CD4-positive, alpha-beta T cell treated with Interleukin-6 at 100 ng/mL for 8 hours (primary cell): ENCODE measurements at places on chromosomes 1 and 21.

DNA sequence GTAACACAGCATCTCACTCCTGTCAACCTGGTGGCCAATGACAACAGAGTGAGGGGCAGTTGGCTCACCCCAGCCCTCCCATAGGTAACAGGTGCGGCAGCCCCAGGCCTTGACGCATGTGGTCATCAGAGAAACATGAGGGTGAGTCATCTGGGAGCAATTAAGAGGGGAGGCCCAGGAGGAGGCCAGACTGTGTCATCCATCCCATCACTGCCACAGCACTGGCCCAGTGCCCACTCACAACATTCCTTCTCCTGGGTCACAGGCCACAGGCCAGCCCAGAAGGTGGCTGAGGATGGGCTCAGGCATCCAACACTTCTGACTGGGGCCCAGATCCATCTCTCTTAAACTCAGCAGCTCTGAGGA, 17.1 kb downstream of the TEX35 start:
- no peak for DNase-seq

- DNase-seq = no peak
Measured at GRCh38 chr1:113675302-113675701, 84.0 kb downstream of the PHTF1 start.

GRCh38 chr1:34520111-34520510, 234.7 kb upstream of the GJB5 start:
- DNase-seq = no peak

DNA sequence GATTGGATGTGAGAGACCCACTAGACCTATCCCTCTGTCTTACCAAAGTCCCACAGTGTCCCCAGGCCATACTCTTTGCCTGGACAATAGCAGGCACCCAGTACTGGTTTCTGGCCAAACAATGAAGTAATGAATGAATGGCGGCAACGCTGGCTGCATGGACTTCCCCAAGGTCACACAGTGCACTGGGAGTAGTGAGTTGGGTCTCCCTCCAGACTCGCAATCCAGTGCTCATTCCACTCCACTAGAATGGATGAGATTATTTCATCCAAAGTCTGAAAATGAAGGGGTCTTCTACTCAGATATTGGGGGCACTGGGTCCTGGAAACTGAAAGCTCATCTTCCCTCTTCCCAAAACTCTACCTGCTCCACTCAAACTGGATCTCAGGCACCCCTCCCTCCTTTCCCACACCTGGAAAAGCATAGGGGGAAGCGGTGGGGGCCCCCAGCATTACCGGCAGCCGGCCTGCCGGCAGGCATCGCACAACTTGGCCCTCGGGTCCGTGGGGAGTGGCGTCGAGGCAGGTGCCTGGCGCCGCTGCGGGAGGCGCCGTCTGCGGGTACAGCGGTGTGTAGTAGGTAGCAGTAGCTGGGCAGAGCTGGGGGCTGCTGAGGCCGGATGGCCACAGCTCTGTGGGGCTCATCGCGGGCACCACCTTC, 816 bp downstream of the E2F2 start:
- DNase-seq = no peak

DNA sequence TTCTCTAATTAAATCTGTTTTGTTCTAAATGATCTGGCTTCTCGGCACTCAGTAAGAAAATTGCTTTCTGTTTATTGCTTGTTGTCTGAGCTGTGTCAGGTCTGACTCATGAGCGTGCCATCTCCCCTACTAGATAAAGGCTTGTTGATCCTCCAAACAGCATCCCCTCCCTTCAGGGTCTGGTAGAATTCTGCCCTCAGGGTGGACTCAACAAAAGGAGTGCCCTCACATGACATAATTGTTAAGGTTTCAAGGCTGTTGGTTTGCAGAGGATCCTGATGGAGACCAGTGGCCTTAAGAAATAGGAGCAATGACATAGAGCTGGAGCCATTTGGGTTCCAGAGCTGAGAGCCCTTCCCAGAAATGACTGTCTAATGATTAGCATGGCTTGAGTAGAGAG, 36.0 kb upstream of the ATP2B4 start:
- DNase-seq = no peak

- DNase-seq = no peak
Measured at GRCh38 chr1:173478094-173478674, 1.0 kb downstream of the PRDX6 start.

DNA sequence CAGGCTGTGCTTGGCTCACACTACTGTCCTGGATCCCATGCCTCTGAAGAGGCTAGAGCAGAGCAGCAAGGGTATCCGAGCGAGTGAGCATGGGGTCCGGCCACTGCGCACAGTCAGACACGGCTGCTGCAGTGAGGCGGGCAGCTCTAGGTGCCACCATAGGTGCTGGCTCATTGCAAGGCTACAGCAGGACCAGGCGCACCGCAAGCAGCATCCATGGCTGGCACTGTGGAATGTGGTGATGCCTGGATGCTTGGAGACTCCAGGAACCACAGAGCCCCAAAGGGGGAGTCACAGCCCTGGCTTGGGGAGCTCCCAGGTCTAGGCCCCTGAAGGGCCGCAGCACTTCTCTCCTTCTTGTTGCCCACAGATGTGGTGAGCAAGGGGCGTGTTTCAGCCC, 47.2 kb downstream of the ATP6V1G3 start:
- no peak for DNase-seq

DNA sequence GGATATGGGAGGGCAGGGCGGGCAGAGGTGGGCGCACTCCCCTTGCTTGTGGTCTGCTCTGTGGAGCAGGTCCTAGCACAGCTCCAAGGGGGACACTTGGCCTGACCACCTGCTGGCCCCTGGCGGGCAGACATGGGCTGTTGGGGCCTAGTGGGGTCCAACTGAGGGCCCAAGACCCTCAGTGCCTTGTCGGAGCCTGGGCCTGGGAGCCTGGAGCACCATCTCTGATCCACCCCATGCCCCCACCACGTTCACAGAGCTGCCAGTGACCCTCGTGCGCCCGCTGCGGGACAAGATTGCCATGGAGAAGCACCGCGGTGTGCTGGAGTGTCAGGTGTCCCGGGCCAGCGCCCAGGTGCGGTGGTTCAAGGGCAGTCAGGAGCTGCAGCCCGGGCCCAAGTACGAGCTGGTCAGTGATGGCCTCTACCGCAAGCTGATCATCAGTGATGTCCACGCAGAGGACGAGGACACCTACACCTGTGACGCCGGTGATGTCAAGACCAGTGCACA, 70.6 kb downstream of the OBSCN start:
- no peak for DNase-seq

- no peak for DNase-seq
Measured at GRCh38 chr1:63368131-63368530, 704 bp downstream of the ALG6 start.

DNA sequence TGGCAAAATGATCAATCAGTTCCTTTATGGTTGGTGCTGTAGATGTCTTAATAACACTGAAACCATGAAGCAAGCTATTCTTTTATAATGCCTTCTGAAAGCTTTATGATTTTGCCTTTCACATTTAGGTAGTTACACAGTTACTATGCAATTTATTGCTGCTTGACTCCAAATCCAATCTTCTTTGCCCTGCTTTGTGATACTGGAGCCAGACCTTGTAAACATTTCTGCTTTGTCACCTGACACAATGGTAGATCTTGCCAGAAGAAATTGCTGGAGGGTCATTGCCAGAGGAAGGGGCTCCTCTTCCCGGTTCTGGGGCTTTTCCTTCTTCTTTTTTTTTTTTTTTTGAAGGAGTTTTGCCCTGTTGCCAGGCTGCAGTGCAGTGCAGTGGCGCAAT, 40.5 kb upstream of the KLF17 start:
- no peak for DNase-seq

DNA sequence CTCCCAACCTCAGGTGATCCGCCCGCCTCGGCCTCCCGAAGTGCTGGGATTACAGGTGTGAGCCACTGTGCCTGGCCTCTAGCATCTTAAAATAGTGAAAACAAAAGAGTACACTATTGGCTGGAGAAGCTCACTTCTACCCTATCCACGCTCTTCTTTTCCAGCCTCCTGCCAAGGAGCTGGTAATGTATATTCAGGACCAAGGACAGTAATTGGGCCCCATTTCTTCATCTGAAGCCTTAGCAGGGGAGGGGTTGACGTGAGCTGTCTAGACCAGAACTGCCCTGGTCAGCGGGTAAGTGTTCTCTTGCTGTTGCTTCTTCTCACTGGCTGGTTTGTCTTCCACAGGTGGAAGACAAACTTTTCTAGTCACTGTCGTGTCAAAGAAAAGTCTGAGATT, 70.2 kb downstream of the DNM3 start:
- DNase-seq = no peak

GRCh38 chr21:34802180-34802899, 133.5 kb downstream of the CLIC6 start:
- no peak for DNase-seq

DNA sequence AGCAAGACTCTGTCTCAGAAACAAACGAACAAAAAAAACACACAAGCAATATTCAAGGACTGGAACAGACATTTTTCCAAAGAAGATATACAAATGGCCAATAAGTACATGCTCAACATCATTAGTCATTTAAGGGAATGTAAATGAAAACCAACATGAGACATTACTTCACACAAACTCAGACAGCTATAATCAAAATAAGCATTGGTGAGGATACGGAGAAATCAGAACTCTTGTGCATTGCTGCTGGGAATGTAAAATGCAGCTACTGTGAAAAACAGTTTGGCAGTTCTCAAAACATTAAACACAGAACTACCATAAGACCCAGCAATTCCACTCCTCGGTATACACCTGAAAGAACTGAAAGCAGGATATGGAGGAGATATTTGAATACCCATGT, 15.4 kb downstream of the NOL9 start:
- DNase-seq = no peak

DNA sequence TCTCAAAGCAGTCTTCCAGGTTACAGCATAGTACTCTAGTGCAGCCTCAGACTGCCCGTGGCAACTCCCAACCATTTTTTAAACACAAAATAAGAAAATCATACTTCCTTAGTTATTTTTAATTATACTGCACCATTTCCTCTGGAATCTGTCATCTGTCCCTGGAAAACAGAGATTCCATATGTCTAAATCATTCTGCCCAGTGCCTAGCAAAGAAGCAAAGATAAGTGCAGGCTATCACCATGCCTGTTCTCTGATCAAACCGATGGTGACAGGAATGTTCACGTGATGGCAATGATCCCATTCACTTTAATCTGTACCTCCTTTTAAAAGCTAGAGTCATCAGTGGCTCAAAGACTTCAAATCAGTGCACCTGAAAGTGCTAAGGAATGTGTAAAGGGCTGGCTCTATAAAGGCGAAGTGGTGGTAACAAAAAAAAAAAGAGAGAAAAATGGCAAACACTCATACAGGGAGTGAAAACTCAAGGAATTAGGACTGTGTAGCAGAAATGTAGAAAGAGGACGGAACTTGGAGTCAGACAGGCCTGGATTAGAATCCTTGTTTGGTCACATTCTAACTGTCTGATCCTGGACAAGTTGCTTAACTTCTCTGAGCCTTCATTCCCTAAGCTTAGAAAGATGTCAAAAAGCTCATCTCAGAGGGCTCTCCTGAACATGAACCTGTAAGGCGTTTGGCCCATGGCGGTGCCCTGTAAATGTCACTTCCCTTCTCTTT, 9.9 kb upstream of the CCN1 start:
- DNase-seq = no peak

GRCh38 chr1:63843010-63843409, 69.2 kb downstream of the ROR1 start:
- DNase-seq = no peak

GRCh38 chr1:178998295-178998694, 27.4 kb upstream of the FAM20B start:
- DNase-seq = no peak

DNA sequence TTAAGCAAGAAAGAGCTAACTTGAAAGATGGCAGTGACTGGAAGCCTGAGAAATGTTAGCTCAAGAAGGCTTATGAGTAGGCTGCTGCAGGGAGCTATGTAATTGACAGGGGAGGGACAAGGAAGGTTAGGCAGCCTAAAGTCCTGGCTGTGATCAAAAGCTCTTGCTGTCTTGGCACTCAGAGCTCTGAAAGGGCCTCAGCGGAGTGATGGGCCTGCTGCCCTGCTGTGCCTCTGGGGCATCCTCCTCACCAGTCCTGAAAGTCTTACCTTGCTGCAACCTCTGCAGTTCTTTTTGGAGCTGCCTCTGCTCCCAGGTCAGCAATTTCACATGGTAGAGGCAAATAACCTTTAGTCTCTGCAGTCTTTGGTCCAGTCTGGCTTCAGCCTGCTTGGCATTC, 1.8 kb downstream of the CCDC190 start:
- DNase-seq = no peak

GRCh38 chr1:165067829-165068228, 288.7 kb downstream of the LMX1A start:
- DNase-seq = no peak

- DNase-seq = no peak
Measured at GRCh38 chr1:167056529-167057231, 33.5 kb downstream of the GPA33 start.

- DNase-seq = no peak
Measured at GRCh38 chr1:204979891-204980649, 62.9 kb upstream of the CNTN2 start.

DNA sequence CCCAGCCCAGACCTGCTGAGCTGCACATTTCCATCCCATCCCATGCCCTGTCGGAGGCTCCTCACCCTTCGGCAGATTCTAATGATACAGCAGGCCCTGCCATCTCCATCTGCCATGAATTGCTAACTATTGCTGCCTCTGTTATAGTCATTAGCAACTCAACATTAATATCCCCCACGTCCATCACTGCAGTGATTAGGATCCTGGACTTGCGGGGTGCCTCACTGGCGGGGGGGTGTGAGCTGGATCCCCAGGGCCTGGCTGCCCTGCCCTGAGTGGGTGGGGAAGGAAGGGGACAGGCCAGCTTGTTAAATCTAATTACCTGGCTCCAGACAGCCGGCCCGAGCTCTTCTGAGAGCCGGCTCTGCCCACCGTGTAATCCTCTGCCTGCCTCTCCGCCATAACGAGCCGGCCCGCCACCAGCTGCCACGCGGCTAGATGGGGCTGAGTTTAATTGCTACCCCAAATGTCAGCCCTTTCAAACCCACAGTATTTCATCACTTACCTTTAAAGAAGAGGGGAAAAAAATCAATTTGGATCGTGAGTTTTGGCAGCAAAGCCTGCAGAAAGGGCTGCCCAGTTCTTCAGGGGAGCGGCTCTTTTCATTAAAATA, 227.3 kb upstream of the CSF3R start:
- no peak for DNase-seq
